ENCODE measurements at places on chromosomes 5 and 9.

DNA sequence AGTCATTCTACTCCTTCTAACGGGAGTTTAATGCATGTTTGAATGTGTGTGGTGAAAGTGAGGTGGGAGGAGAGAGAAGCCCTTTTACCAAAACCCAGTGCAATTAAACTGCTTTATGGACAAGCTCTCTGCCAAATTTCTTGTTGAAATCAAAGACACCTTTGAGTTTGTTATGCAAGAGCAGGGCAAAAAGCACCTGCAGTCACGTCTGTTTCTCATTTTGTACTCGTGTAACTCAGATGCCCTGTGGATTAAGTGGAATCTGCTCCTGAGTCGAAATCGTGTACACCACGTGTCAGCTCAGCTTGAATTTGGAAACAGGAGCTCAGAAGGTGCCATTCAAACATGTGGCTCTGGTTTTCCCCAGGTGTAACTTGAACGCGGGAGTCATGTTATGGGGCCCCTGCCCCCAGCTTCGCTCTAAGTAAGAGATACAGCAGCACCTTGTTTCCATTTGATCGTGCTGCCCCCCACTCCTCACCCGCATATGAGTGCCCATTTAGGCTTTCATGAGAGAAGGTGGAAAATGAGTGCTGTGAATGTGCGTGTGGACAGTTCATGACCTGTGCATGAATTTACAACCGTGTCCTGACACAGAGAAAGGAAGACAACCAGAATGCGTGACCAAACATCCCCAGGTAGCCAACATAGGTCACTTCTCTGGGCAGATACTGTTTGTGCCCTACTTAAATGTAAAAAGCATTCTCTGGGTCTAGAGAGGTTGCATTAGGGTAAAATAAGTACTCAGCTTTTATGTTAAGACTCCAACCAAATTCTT is 347.0 kb upstream of the SLC30A5 start:
- H3K4me1 ChIP-seq: no peaks in the 10 kb centered on the region
- H3K36me3 ChIP-seq: no peaks in the 10 kb centered on the region
- H3K4me3 ChIP-seq: no peak overlapping the region
- H3K27me3 ChIP-seq: no peaks in the 10 kb centered on the region
- H3K27ac ChIP-seq: no peak overlapping the region
- DNase-seq: no peak

- no peaks in the 10 kb centered on the region for H3K4me1 ChIP-seq
- no peaks in the 10 kb centered on the region for H3K36me3 ChIP-seq
- H3K4me3 ChIP-seq: no peak within 1 kb of the TSS
- no peak within 1 kb of the TSS for H3K27ac ChIP-seq
These were observed at the start of gene SPINK9 for GRCh38 chr5:148335259-148335658. TSS of gene SPINK9 (plus strand) at chr5:148335559. CDS start at chr5:148335614, 55 bp downstream.

DNA sequence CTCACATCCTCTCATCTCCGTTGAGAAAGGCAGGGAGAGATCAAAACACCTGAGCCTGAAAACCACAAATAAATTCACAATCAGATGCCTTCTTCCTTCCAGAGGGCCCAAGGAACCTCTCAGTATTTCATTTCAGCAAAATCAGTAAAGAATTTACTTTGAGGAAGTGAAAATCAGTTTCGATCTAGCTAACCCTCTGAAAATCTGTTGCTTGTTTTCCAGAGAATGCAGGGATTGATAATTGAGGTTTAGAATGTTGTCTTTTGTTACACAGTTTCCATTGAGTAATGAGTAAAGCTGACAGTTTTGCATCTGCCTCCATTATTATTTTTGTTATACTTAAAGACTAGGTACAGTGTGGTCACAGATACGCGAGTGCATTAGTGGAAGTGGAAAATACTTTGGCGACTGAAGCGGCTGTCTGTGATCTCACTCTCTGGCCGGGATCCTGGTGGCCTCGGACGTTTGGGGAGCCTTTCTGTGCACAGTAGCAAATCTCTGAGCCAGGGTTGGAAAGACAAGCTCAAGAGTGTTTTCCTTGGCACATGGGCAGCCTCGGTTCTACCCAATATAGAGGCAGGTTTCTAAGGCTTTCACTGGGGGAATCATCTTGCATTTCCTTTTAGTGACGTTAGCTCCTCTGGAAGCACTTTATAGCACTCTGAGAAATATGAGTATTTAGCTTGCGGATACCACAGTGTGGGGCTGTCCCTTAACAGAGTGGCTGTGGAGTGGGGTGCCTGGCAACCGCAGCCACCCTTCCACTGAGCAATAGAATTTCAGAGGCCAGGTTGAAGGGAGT is 32.2 kb upstream of the ANGPTL2 start:
- peak overlapping the region; percentile 26 for H3K27ac ChIP-seq
- no peak overlapping the region for H3K4me3 ChIP-seq
- H3K4me1 ChIP-seq: peaks cover 9% of the 10 kb centered on the region
- no peaks in the 10 kb centered on the region for H3K36me3 ChIP-seq
- H3K27me3 ChIP-seq: no peaks in the 10 kb centered on the region
- DNase-seq: no peak

DNA sequence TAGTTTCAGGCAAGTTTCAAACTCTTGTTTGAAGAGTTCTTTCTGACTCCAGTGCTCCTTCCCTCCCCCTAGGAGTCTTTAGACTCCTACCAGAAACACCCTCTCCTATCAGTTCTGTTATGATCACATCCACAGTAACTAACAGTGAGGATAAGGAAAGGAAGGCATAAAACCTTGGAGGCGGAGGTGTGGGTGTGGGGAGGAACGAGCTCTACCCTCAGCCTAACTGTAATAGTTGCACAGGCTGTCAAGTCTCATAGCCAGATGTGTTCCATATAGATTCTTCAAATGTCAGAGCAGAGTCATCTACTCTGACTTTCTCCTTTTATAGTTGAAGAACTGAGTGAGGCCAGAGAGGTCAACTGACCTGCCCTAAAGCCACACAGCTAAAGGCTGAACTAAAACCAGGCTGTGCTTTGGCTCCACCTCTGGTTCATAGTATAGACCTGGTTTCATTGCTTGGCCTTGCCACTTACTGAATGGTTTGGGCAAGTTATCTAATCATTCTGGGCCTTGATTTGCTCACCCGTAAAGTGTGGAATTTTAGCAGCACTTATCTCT is 34.4 kb upstream of the PIK3R1 start:
- H3K4me3 ChIP-seq: no peak overlapping the region
- H3K27me3 ChIP-seq: no peaks in the 10 kb centered on the region
- no peak overlapping the region for H3K27ac ChIP-seq
- peaks cover 17% of the 10 kb centered on the region for H3K4me1 ChIP-seq
- H3K36me3 ChIP-seq: no peaks in the 10 kb centered on the region

DNA sequence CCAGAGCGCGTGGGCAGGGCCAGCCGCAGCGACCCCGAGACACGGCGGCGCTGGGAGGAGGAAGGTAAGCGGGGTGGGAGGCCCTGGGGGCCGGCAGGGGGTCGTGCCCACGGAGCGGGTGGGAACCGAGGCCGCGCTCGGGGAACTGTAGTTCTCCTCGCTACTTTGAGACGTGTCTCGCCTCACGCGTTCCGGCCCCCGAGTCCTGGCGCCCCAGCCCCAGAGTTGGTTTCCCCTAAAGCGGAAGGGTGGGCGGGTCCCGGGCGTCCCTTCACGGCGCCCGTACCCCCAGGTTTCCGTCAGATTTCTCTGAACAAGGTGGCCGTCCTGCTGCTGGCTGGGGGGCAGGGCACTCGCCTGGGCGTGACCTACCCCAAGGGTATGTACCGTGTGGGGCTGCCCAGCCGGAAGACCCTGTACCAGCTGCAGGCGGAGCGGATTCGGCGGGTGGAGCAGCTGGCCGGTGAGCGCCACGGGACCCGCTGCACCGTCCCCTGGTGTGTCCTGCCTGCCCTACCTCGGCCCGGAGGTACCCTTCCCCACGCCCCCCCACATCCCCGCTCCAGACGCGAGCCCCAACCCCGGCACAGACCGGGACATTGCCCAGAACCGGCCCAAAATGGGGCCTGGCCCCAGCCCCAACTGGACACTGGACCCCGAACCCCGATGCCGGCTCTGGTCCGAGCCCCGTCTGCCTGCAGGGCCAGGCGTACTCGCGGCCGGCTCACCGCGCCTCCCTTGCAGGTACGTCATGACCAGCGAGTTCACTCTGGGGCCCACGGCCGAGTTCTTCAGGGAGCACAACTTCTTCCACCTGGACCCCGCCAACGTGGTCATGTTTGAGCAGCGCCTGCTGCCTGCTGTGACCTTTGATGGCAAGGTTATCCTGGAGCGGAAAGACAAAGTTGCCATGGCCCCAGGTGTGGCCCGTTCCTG is 709 bp downstream of the UAP1L1 start:
- peak overlapping the region; percentile 74 for H3K4me3 ChIP-seq
- H3K4me1 ChIP-seq: peaks cover 34% of the 10 kb centered on the region
- H3K27ac ChIP-seq: no peak overlapping the region

GRCh38 chr9:34546834-34547827 is 24.3 kb upstream of the ENHO start:
- no peak overlapping the region for H3K4me3 ChIP-seq
- H3K4me1 ChIP-seq: no peaks in the 10 kb centered on the region
- DNase-seq: no peak
- no peak overlapping the region for H3K27ac ChIP-seq
- H3K27me3 ChIP-seq: peaks cover 3% of the 10 kb centered on the region

- H3K27ac ChIP-seq: no peak overlapping the region
- H3K4me1 ChIP-seq: no peaks in the 10 kb centered on the region
- no peaks in the 10 kb centered on the region for H3K27me3 ChIP-seq
- no peak overlapping the region for H3K4me3 ChIP-seq
- peaks cover 79% of the 10 kb centered on the region for H3K36me3 ChIP-seq
These were observed 28.7 kb downstream of the IPPK start for GRCh38 chr9:92641092-92641809.

DNA sequence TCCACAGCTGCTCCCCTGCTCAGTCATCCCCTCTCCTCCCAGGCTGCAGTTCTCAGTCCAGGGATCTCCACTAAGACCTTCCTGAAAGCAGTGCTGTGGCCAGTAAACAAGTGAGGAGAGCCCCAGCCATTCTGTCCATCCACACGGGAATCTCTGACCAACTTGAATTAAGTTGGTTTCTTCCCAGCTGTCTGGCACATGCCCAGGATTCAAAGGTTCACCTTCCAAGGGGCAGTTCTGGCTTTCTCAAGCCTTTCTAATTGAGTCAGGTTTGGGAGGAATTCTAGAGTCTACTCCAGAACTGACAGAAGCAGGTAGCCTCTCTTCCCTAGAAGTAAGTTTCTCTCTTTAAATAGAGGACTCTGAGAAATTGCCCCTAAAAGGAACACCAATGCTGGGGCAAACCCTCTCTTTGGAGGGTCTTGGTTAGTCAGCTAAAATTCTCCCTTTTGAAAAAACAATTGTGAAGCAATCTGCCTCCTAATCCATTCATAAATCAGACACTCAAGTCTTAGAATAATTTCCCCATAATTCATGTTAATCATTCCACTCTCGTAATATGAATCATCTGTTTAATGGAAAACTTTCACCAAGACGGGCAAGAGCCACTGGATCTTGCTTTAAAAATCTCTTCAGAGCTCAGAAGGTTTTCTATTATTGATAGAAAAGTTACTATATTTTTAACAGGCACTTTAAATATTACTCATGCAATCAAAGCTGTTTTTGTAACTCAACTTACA is 133.8 kb downstream of the SPOCK1 start:
- no peak for DNase-seq
- H3K4me3 ChIP-seq: no peak overlapping the region
- no peak overlapping the region for H3K27ac ChIP-seq
- peaks cover 5% of the 10 kb centered on the region for H3K27me3 ChIP-seq

GRCh38 chr5:111704452-111705085 is 52.4 kb downstream of the NREP start:
- H3K36me3 ChIP-seq: no peaks in the 10 kb centered on the region
- H3K4me3 ChIP-seq: no peak overlapping the region
- DNase-seq: no peak
- H3K27ac ChIP-seq: no peak overlapping the region

DNA sequence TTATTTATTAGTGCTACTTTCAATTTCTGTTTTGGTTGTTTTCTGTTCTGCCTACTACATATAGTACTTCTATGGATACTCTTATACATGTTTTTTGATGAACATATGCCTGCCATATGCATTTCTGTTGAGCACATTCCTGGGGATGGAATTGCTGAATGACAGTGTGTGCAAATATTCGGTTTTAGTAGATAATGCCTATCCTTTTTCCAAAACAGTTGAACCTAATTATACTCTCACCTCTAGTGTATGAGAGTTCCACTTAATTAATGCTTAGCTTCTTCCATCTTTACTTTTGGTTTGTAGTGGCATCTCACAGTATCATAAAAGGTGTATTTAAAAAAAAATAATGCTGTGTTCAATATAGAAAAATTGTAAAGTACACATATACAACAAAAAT is 96.8 kb downstream of the ADGRV1 start:
- no peaks in the 10 kb centered on the region for H3K36me3 ChIP-seq
- H3K27me3 ChIP-seq: no peaks in the 10 kb centered on the region
- no peak for DNase-seq

- DNase-seq: no peak
- H3K36me3 ChIP-seq: peaks cover 20% of the 10 kb centered on the region
- H3K4me1 ChIP-seq: no peaks in the 10 kb centered on the region
- no peak overlapping the region for H3K4me3 ChIP-seq
These were observed 92.0 kb downstream of the AMBP start for GRCh38 chr9:113985968-113986585.

DNA sequence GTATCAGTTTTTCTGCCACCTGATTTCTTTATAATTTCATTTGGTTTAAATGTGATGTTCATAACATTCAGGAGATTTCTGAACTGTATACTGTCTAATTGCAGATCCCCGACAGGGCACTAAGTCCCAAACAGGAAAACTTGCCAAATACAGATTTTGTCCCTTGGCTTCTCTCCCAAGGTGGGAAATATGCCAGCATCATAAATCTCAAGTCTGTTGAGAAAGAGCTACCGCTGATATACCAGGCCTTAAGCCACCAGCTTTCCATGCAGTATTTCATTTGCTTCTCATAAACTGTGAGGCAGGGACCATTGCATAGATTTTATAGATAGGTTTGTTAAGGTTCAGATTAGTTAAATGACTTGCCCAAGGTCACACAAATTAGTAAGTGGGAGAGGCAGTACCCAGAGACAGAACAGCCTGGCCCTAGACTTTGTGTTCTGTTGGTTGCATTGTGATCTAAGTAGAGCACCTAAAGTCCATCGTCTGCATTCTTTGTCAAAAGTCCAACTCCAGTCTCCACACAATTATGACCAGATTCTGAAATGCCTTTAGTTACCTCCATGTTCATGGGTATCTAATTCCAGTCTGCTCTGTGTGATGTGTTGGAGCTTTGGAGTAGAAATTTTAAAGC is 16.2 kb downstream of the GPR21 start:
- H3K4me1 ChIP-seq: no peaks in the 10 kb centered on the region
- no peaks in the 10 kb centered on the region for H3K27me3 ChIP-seq
- DNase-seq: no peak
- peak overlapping the region; percentile 2 for H3K27ac ChIP-seq
